ENCODE measurements at places on chromosomes 6 and 20.

DNA sequence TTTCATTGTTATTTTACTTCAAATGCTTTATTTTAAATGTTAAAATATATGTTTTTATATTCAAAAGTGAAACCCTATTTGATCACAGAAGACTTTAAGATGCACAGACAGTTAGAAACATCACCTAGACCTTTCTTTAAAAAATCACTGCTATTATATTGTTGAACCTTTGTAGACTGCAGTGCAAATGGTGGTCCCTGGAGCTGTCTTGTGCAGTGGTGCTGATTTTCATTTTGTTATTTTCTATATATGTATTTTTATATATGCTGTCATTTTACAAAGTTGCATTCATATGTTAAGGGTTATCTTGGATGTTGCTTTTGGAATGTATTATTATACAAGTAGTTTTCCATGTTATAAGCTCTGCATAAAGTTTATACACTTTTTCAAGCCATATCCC is 18.7 kb upstream of the HLA-B start:
- DNase-seq: no peak

- no peak for DNase-seq
Observed at GRCh38 chr6:15393605-15394004, 147.7 kb downstream of the JARID2 start.

- DNase-seq: no peak
Observed at GRCh38 chr20:51221791-51222408, 199.0 kb upstream of the KCNG1 start.

GRCh38 chr6:43124481-43124880 is 46.6 kb upstream of the SRF start:
- DNase-seq: no peak

DNA sequence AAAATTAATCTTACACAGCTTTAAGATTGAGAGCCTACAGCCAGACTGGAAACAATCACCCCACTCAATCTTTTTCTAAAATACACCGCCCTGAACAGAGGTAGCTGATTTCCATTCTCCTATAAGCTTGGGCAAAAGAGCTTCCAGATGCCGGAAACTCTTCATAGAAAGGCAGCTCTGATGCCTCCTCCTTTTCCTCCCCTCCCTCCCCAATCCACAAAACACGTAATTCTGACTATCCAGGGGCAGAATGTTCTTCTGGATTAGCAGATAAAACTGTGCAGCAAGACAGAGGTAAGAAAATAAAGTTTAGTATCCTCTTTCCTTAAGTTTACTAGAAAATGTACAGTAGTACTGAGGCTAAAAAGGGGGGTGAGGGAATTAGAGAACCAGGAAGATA is 15.8 kb downstream of the ADNP start:
- no peak for DNase-seq

- DNase-seq: no peak
Observed at GRCh38 chr6:35260591-35261570, 1.3 kb downstream of the ZNF76 start.

DNA sequence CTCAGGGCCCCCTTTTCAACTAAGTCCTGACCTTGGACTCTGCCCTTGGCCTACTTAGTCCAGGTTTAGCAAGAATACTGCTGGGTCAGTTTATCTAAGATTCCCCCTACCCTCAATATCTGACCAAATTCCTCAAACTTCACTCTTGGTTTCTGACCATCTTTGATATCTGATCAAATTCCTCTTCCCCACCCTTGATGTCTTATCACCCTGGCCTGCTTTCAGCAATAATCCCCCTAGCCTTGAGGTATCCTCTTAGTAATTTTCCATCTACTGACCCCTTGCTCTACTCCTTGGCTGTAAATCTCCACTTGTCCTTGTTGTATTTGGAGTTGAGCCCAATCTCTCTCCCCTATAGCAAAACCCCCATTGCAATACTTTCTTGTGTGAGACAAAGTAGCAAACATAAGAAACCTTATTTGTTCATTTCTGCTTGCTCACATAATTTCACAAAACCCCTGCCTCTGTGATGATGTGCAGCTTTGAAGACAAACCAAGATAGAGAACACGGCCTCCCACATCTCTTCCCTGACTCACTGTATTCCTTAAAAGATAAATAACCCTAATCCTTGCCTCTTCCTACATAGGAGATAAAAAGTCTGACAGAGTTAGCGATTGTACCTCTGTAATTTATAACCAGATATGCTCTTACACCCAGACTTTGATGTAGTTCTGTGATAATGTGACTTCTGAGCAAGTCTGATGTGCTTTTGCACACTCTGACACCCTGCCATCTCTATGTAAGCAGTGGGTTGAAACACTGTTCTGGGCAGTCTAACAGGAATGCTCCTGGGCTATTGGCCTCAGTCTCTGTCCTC is 13.8 kb upstream of the IYD start:
- no peak for DNase-seq

All from stimulated activated CD8-positive, alpha-beta memory T cell treated with anti-CD3 and anti-CD28 coated beads, Interleukin-2, amount 100 ng/mL, for 1 hour (primary cell).